SJSA1 (cell line): ENCODE measurements at places on chromosomes 5 and 9.

GRCh38 chr5:151509836-151510235, 62.4 kb downstream of the SLC36A1 start:
- DNase-seq, result no peak

DNA sequence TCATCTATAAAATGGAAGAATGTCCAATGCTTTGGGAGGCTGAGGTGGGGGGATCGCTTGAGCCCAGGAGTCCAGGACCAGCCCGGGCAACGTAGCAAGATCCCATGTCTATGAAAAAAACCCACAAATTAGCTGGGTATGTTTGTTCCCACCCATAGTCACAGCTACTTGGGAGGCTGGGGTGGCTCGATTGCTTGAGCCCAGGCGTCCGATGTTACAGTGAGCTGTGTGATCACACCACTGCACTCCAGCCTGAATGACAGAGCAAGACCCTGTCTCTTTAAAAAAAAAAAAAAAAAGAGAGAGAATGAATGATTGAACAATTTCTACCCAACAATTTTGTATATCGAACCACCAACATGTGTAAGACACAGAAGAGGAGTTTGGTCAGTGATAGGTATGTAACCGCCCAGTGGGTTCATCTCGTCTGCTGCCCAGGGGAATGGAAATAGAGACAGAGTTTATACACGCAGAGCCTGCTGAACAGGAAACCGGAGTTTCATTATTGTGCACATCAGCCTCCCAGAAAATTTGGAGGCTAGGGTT, 26.2 kb upstream of the ERGIC1 start:
- no peak for DNase-seq

DNA sequence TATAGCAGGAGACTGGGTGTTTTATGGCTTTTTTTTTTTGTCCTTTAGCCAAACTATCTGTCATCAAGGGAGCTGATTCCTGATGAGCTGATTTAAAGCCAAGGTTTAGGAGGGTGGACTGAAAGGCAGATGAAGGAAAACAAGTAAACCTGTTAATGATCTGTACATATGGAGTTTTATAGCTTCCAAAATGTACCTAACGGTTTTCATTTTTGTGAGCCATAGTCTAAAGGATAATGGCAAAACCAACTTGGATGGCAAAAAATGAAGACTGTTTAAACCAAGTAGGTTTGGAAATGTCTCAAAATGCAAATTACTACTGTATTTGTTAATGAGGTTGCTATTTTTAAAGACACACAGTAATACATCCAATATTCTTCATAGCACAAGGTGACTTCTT, 281.5 kb downstream of the YTHDC2 start:
- DNase-seq, result no peak

DNA sequence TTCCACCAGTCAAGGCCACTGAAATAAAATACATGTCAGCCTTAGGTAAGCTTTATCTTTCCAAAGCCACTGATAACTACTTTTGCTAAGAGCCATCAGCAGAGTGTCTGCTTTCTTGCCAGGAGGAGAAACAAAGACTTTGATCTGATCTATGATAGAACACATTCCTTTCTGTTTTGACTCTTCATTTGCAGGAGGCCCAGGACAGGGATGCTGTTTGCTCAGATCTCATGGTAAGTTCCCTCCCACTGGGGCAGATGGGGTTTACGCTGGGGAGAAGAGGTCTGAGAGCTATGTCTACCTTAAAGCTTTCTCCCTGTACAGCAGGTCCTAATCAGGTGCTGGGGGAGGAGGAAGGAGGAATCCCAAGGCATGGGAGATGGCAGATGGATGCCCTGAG, 497.6 kb downstream of the NTRK2 start:
- DNase-seq, result no peak

GRCh38 chr9:122875523-122875922, 29.6 kb downstream of the RC3H2 start:
- no peak for DNase-seq

DNA sequence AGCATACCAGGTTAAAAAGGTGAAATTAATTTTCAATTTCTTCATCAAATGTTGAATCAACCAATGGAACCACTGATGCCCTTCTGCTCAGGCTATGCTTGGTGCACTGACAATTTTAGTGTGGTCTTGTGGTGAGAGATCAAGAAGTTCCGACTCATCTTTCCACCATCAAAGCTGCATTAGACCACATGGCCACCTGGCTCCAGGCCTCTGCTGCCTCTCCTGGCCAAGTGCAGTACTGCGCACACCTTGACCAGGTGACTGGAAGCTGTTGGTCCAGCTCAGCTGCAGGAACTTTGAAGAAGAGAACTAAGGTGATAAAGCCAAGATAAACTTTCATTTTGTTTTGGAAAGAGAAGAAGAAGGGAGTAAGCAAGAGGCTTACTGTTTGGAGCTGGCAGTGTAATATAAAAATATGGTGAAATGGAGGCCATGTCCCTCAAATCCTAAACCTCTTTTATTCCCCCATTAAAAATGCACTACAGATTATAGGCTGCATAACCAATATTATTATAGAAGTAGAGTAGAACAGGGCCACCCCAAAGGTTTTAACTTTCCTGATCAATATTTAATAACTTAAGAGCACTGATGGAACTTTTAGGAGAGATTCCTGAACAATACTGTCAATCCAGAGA, 315.5 kb upstream of the C9orf72 start:
- DNase-seq, result no peak

DNA sequence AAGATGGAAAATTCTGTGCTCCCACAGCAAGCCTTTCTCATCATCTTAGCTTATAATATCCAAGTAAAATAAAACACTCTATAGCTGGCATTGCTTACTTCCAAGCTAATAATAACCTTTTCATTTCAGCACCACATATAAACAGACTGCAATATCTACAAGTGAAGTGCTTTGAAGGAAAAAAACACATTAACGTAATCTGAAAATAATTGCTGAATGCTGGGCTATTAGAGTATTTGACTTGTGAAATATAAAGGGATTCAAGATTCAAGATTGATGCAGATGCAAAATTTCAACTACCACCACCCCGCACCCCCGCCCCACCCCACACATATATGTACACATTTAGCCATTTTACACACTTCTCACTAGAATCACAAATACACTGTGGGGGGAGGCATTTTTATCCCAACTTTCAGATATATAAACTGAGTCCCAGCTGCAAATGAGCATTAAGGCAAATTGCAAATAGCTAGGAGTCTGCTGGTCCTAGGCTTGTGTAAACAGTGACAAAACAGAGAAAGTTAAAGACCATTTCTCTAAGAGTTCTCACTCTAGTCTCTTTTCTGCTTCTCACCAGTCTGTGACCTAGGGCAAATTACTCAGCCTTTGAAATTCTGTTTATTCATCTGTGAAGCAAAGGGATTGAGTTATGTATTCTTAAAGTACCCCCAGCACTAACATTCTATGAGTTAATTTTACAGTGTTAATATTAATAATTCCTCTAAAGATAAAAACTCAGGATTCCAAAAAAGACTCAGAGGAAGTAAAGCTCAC, 489.4 kb downstream of the PRELID2 start:
- DNase-seq, result no peak

DNA sequence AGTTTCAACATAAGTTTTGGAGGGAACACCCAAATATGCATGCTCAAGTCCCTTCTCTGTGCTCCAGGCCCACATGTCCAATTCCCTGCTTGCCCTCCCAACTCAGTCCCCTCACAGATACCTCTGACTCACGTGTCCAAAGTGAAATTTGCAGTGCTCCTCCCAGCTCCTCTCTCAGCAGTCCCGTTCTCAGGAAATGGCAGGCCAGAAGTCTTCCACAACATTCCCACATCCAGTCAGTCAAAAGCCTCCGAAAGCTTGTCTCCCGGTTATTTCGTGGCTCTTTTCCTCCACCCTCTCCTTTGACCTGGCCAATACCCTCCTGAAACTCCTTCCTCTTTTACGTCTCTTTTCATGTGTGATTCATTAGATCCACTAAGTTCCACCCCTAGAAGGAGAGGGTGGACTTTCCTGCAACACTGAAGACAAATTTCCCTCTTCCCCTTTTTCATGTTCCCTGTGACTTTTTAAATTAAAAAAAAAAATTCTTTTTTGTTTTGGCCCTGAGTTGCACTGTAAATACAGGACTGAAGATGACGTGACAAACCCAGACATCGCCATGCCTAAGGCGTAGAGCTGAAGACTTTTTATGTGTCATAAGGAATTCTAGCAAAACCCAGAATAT, 12.8 kb upstream of the MGAT1 start:
- no peak for DNase-seq

GRCh38 chr9:107982745-107983144, 493.2 kb upstream of the KLF4 start:
- DNase-seq, result no peak

- DNase-seq, result no peak
These were observed 100.0 kb downstream of the FBXO38 start for GRCh38 chr5:148483750-148484149.

- no peak for DNase-seq
These were observed 1.9 kb downstream of the TTC16 start for GRCh38 chr9:127717766-127718165.

GRCh38 chr5:134100283-134101091, 14.0 kb upstream of the TCF7 start:
- peak; percentile 87 for DNase-seq

GRCh38 chr9:105706156-105706555, 11.8 kb downstream of the TMEM38B start:
- DNase-seq, result no peak

GRCh38 chr9:94157050-94157801, 73.0 kb downstream of the PTPDC1 start:
- DNase-seq, result no peak

DNA sequence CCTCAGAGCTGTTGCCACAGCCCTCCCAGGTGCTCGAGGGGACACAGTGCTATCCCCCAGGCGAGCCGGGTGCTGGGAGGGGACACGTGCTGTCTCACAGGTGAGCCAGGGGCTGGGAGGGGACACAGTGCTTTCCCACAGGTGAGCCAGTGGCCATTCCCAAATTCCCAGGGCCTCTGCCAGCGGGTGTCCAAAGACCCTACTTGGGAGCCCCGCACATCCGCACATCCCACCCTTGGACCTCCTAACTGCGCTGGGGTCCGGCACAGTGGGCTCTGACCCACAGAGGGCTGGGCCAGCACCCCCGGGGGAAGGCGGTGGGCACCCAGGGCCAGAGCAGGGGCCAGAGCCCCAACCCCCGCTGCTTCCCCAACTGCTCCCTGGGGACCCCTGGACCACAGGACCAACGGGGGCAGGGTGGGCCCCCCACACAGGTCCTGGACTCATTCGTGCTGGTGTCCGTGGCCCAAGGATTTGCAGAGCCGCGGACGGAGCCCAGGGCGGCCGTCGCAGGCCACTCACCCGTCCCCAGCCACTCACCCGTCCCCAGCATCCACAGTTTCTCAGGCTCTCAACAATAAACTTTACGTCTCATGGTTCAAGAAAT, 17.9 kb downstream of the EXD3 start:
- DNase-seq, result no peak

DNA sequence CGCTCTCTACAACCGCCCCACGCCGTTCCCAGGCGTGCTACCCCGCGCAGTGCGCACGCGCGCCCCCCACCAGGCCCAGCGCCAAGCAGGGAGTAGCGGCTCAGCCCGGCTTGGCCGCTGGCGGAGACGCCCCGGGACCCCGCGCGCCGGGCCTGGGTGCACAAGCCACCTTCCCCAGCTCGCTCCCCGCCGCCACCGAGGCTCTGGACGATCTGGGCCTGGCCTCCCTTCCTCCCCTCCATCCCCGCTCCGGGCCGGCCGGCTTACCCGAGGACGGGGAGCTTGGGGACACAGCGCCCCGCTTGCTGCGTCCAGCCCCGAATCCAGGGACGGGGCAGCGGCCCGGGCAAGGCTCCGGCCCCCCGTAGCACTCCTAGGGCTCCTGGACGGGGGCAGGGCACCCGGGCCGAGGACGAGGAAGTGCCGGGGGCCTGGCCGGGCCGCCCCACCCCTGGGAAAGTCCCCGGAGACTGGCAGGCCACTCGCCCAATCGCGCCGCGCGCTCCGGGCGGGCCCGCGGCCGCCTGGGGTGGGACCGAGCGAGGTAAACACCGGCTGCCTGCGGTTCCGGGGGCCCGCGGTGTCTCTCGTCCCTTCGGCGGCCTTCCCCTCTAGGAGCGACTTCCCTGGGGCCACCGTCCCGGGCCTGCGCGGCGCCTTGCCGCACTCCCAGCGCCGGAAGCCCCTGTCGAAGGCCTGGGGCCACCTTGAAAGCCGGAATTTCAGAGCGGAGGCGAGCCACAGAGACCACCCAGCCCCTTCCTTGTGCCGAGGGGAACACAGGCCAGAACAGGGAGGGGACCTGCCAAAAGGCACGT, at the start of gene TNIP1:
Gene TNIP1 (minus strand): TSS at position 422 of the 818 bp plus-strand sequence. CDS start 15,939 bp downstream, outside the sequence.
- DNase-seq, result peak; percentile 99

- no peak for DNase-seq
These were observed 8.9 kb downstream of the ATG10 start for GRCh38 chr5:81980598-81981260.

GRCh38 chr5:36492984-36493654, 113.3 kb upstream of the SLC1A3 start:
- DNase-seq, result no peak

DNA sequence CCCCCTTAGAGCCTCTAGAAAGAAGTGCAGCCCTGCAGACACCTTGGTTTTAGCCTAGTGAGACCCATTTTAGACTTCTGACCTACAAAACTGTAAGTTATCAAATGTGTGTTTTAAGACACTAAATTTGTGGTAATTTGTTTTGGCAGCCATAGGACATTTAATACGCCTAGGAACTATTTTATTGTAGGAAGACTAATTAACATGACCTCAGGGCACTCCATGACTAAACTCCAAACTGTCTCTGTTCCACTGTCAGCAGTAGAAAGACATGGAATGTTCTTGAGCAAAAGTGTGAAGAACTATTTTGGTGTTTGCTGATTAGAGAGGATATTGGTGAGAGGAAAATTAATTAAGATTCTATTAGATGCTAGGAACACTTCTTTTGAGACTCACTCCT, 4.1 kb upstream of the APC start:
- DNase-seq, result no peak

DNA sequence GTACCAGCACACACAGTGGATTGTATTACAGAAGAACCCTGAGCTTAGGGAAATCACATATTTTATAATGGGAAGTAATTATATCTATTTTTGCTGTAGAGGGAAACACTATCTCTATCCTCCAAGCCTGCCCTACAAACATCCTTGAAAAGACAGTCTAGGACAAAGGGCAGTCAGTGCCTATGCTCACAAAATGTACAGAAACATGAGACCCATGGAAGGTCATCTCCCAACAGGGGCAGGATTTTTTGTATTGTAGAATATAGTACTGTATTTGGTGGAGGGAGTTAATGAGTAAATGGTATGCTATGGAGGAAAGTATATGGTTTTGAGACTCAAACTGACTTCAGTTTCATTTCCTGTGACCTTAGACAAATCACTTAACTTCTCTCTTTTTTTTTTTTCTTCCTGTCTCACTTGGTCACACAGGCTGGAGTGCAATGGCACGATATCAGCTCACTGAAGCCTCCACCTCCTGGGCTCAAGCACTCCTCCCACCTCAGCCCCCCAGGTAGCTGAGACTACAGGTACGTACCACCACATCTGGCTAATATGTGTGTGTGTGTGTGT, 5.8 kb upstream of the RAB14 start:
- DNase-seq, result no peak
